Activated naive CD4-positive, alpha-beta T cell treated with Interleukin-2 at 50 U/mL for 16 hours (primary cell): ENCODE measurements at places on chromosomes 3 and 15.

DNA sequence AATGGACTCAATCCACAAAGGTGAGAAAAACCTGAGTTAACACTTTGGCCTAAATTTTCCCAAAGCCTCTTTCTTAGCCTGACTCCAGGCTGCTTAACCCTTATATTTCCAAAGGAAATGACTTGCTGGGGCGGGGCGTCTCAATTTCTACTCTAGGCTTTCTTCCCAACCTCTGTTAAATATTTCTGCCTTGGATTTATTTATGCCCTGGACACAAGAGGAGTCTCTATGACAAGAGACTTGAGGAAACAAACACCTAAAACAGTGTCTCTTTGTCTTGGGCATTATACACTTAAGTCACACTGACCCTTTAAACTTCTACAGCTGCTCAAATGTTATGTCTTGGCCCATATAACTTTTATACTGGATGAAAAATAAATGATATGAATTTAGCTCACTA, 28.3 kb upstream of the AP4E1 start:
- no peak for DNase-seq

DNA sequence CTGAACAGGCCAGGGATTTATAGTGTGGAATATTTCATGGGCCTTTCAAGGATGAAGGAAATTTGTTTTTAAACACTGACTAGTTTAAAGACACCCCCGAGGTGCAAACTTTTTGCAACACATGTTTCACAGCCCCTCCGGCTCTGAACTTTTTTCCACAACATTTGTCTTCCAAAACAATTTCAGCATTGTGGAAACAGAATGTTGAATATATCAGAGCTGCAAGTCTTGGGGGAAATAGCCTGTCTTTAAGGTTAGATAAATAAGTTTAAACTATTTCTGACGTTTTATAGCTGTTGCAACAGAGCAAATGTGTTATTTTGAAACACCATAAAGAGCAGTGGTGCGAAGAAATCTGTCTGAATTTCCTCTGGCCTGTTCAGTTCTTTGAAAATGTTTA, 229.2 kb upstream of the GOLGA6L4 start:
- no peak for DNase-seq

GRCh38 chr3:124607163-124607562, 123.1 kb upstream of the UMPS start:
- DNase-seq, result no peak

DNA sequence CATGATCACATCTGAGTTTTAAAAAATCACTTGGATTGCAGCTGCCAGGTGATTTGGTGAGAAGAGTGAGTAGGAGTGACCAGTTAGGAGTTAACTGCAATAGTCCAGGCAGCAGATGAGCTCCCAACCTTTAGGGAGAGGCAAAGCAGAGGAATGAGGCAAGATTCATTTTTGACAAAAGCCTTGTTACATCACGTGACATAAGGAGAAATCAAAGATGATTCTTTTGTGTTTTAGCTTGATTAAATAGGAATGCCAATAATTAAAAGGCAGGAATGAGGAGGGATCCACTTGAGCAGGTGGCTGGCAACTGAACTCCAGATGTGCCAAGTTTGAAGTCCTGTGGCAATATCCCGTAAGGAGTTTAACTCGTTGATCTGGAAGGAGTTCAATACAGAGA, 2.5 kb downstream of the GATM start:
- DNase-seq, result no peak

GRCh38 chr3:53773021-53773436, 73.2 kb downstream of the CHDH start:
- no peak for DNase-seq

- DNase-seq, result no peak
Observed at GRCh38 chr3:112817797-112818196, 28.9 kb downstream of the CD200R1L start.

GRCh38 chr15:90240856-90241255, 6.8 kb downstream of the GDPGP1 start:
- no peak for DNase-seq

- DNase-seq, result no peak
Observed at GRCh38 chr3:159488602-159489001, 500.0 kb upstream of the IL12A start.

- DNase-seq, result no peak
Observed at GRCh38 chr3:172175254-172175599, 135.8 kb downstream of the FNDC3B start.

DNA sequence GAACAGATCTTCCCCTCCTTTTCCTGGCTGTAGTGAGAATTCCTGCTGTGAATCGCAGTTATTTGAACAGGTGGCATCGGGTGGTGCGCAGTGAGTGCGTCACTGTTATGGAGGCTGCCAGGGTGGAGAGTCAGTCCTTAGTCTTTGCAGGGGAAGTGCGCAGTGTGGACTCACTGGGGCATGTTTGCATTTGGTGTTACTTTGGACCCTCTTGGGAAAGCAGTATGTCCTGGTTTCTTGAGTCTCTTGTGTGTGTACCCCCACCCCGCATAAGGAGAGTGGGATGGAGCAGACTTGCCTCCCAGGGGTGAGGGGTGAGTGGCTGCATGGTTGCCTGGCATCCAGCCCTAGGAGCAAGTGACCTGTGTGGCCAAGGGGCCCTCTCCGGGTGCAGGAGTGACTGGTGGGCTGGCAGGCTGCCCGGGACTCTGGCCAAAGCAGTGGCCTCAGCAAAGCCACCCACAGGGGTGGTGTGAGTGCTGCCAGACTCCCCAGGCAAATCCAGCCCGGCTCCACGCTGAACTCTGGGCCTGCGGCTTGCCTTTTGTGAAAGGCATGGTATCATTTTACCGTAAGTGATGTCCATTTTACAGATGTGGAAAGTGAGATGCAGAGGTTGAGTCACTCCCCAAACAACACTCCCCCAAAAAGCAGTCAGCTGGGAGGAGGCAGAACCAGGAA, 46.4 kb downstream of the DNASE1L3 start:
- DNase-seq, result no peak

- DNase-seq, result no peak
Observed at GRCh38 chr15:70703096-70703878, 60.1 kb downstream of the UACA start.

DNA sequence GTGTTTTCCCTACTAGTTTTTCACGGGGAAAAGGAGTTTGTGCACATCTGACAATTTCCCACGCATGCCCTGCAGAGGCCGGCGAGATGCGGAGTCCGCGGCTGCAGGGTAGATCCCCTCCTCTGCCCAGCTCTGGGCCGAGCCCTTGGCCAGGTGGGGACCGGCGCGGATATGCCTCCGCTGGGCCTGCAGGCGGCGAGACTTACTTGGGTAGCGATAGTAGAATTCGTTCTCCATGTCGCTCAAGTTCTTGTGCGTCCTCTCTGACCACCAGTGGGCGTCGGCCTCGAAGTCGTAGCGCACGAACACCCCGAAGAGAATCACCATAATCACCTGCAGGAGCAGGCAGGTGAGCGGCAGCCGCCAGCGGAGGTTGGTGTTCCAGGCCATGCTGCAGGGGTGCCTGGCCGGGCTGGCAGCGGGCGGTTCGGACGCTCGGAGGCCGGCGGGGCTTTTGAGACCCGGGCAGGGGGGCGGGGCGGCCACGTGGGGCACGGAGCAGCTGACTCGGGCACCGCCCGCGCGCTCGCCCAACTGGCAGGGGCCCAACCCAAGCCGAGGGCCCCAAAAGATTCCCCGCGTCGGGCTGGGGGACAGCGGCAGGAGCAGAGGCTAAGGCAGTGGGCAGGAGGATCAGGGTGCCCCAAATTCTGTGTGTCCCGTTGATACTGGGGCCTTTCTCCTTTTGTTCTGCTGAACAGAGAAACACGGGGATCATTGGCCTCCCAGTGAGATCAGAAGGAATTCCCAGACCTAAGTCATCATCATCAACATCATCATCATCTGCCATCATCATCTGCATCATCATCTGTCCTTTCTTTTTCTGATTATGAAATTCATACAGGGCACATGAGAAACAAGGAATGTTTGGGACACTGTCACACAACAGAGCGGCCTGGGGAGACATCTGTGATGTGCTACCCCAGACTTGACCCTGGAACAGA, at the start of gene RHCG:
Gene RHCG, minus strand, starts transcription at position 429 of the 944 bp plus-strand sequence. Its CDS starts 39 bp downstream, at position 390.
- no peak for DNase-seq

DNA sequence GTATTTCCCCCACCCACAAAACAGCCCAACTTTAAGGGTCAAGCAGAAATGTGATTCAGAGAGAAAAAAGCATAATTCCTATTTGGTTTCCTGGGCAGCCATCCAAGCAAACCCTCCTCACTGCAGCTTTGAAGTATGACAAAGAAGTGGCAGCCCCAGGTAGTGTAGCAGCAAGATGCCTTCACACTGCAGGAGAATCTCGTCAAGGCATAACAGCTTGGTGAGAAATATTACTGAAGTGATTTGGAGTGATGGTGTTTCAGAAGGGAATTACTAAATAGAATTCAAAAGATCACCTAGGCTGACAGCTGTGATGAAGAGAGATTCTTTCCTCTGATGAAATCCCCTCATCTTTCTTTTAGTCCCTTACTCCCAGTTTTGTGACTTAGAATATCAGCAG, 173.9 kb downstream of the PYDC2 start:
- no peak for DNase-seq

- no peak for DNase-seq
Observed at GRCh38 chr3:114242947-114243346, 5.6 kb upstream of the ZNF80 start.

GRCh38 chr3:187914231-187914630, 169.0 kb upstream of the BCL6 start:
- DNase-seq, result no peak

- DNase-seq, result no peak
Observed at GRCh38 chr3:98734306-98734705, 28.8 kb upstream of the ST3GAL6 start.

- DNase-seq, result no peak
Observed at GRCh38 chr3:23953523-23953922, 8.4 kb downstream of the NR1D2 start.

GRCh38 chr3:126036056-126036549, 47.8 kb downstream of the SLC41A3 start:
- DNase-seq, result no peak

- no peak for DNase-seq
Observed at GRCh38 chr3:133853063-133853924, 42.4 kb downstream of the RAB6B start.

GRCh38 chr15:41713047-41713446, 52.8 kb downstream of the MGA start:
- no peak for DNase-seq

GRCh38 chr15:41495736-41496599, 2.3 kb downstream of the ITPKA start:
- no peak for DNase-seq

DNA sequence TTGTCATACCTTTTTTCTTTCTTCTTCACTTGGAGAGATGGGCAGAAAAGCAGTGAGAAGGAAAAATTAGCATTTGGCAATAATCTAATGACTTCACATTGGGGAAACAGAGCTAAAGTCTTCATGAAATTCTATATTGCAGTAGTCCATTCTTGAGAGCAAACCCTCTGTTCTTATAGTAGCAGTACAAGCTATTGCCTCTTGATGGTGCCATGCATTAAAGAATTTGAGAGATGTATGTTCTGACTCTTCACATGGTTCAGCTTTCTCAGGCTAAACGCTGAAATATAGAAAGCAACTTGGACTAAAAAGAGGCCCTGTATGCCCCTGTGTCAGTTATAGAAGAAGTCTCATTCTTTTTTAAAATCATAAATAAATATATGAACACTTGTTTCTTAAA, 36.0 kb downstream of the PHLDB2 start:
- no peak for DNase-seq

DNA sequence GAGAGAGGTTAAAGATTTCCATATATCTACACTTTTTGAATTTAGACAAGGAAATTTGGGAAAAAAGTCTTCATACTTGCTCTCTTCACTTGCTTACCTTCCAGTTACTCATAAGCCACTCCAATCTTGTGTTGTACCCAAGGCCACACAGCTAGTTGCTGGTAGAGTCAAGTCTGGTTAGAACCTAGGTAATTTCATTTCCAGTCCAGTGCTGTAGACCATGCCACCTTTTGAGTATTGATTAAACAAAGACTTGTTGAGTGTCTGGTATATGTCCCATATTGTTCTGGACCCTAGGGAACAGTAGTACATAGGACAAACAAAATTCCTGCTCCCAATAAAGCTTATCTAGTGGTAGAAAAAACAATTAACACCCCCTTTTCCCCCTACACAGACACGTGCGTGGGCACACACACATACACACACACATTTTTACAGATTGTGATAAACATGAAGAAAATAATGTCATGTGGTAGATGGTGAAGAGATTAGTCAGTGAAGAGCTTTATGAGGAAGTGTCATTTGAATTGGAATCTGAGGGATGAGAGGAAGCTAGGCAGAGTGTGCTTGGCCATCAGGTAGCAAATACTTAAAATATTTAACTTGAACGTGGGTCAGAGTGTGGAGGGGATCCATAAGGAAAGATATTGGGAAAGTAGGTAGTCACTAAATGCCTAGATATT, 2.1 kb downstream of the CMC1 start:
- DNase-seq, result no peak

DNA sequence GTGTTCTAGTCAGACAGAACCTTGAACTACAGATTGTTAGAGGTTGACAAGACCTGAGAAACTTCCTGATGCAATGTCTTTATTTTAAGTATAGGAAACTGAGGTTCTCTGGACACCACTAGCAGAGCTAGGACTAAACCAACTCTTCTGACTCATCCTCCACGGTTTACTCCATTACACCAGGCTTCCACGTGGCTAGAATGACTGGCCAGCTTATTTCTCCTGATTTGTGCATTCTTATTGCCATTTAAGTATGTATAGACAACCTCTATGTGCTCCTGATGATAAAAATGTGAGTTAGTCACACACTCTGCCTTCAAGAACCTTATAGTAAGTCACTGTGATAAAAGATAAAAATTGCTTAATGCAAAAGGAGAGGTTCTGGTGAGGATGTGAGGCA, 182.7 kb downstream of the MEX3B start:
- DNase-seq, result no peak

- no peak for DNase-seq
Observed at GRCh38 chr15:31268911-31269784, 57.5 kb upstream of the KLF13 start.

GRCh38 chr3:110576960-110577359, 494.7 kb upstream of the NECTIN3 start:
- no peak for DNase-seq

DNA sequence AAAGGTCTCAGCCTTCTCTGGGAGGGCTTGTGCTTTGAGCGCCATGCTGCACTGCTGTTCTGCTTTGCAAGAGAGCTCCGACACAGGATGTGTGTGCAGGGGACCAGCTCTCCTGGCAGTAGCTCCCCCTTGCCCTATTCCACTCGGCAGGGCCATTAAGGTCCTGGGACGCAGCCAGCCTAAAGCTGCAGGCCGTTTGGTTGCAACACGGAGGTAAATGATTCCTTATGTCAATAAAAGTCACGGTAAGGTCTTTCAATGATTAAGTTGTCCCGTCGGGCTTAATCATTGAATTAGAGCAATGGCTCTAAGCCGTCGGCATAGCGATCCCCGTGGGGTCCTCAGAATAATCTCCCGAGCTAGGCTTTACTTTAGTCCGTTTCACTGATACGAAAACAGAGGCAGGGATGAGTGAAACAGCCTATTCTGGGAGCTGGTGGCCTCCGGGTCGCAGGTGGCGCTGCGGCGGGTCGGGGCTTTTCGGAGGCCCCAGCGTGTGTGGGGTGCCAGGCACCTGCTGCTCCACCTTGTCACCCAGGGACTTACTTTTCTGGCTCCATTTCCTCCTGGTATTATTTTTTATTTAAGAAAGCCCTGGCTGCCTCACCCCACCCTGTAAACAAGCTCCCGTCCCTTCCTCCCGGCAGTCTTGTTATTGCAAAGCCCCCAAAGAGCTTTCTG, 525.2 kb downstream of the OCA2 start:
- no peak for DNase-seq
